ENCODE measurements at places on chromosomes 3 and 15.

GRCh38 chr15:50767332-50767861 is 1.9 kb upstream of the SPPL2A start:
- no peak for DNase-seq

DNA sequence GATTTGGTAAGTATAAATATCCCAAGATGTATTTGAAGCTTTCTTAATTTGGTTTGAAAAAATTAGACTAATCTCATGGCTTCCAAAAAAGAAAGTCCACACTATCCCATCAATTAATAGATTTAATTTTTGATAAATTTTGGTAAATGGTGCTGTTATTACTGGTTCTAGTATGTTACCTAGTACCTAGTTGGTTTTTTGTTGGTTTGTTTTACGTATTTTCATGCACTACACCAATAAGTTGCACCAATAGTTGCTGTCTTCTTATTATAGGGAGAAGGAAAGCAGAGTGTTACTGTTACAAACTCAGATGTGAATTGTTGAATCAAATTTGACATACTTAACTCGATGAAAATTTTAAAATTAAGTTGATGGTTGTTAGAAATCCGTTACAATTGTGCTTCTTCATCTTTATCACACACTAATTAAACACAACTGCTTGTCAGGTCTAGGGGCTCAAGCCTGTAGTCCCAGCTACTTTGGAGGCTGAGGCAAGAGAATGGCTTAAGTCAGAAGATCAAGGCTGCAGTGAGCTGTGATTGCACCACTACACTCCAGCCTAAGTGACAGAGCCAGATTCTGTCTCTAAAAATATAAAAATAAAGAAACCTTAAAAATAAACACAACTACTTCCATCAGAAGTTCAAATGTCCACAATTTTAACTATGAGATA is 23.1 kb upstream of the MBNL1 start:
- no peak for DNase-seq

GRCh38 chr15:94972314-94972713 is 741.0 kb downstream of the MCTP2 start:
- DNase-seq, result no peak

DNA sequence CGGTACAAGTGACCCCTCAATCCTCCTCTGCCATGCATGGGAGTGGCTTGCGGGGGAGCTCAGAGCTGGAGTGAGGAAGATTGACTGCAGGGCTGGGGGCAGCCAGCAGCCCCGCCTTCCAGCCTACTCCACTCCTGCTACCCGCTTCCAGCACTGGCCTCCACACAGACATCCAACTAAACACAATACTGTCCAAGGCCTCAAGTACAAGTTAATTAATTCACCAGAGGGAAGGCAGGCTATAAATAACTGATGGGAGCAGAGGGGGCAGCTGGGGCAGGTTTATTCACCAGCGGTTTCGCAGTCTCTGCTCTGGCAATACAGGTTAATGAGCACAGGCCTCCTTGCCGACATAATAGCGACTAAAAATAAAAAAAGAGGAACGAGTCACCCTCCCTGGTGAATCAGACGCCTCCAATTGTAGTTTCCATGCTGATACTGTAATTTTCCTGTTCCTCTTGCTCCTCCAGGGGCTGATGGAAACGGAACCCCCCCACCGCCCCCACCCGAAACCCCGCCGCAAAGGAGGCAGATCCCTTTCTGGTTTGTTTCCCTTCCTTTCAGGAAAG is 166.4 kb upstream of the TLE3 start:
- DNase-seq, result no peak

GRCh38 chr15:42286445-42287029 is 13.3 kb upstream of the TMEM87A start:
- DNase-seq, result no peak

- no peak for DNase-seq
Measured at GRCh38 chr15:31322504-31322903, 4.1 kb upstream of the KLF13 start.

DNA sequence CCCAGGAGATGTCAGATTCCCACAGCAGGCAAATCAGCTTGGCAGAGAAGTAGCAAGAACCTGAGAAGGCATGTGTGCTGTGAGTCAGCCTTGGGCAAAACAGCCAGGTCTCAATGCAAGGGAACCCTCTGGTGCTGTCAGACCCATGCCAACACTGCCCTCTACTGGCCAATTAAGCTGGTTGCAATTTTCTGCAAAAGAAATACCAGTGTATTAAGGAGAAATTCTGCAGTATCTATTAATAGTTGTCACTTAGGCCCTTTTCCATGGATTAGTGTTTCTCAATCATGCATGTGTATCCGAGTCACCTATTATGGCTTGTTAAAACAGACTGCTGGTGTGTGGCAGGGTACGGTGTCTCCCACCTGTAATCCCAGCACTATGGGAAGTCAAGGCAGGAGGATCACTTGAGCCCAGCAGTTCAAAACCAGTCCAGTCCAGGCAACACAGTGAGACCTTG is 26.2 kb downstream of the MAP4 start:
- DNase-seq, result peak; percentile 48

GRCh38 chr3:18153571-18154173 is 271.5 kb downstream of the SATB1 start:
- DNase-seq, result no peak

- DNase-seq, result no peak
Measured at GRCh38 chr3:14687360-14687759, 12.4 kb downstream of the C3orf20 start.

GRCh38 chr3:13115576-13115910 is 42.3 kb upstream of the IQSEC1 start:
- no peak for DNase-seq

DNA sequence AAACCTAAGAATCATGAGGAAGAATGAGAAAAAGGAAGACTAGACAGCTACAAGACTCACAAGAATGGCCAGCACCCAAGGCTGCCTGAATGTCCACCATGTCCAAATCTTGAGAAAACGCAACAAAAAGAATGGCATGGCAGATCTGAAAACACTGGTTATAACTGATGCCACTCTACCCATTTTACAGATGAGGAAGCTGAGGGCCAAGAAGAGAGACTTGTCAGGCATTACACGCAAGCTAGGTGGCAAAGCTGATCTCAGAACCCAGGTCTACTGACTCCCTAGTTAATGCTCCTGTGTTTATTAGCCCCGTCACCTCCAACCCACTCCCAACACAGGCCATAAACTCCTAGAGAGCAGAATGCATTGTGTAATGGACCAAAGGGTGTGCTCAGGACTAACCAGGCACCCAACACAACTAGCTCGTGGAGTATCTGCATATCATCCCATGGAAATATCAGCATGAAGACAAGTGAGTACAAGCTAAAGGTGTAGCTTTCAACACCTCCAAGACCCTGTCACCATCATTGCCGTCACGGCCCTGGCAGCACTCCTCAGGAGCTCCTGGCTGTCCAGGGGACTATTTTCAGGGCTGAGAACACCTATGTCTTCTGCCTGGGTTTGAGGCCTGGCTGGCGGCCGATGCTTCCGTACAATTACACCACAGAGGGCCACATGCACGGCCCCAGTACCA is 111.7 kb downstream of the XXYLT1 start:
- DNase-seq, result no peak

DNA sequence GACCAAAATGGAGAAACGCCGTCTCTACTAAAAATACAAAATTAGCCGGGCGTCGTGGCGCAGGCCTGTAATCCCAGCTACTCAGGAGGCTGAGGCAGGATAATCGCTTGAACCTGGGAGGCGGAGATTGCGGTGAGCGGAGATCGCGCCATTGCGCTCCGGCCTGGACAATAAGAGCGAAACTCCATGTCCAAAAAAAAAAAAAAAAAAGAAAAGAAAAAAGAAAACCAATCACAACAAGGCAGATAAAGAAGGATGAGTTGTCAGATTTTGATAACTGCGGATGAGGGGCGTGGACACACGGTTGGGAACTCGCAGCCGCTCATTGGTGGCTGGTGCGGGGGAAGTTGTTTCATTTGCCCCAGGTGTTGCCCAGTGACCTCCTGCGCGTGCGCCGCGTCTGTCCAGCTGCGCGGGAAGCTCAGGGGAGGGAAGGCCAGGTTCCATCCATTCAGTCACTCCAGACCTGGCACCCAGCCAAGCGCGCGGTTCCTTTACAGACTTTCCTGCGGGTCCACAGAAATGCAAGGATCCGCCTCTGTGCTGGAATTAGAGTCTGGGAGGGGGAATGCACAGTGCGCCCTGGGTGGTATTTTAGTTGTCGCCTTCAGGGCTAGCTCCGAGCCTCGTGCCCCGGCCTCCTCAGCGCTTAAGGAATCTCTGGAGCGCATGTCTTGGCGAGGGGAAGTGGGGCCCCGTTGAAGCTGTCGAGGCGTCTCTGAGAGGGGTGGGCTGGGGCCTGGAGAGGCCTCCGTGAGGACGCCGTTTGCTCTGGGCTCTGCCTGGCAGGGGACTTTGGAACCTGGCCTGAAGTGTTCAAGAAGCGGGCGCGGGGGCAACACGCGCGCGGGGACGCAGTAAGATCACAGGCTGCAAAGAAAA is 708 bp upstream of the GCHFR start:
- DNase-seq, result no peak

- DNase-seq, result no peak
Measured at GRCh38 chr3:193954752-193955151, 181.2 kb upstream of the HES1 start.

DNA sequence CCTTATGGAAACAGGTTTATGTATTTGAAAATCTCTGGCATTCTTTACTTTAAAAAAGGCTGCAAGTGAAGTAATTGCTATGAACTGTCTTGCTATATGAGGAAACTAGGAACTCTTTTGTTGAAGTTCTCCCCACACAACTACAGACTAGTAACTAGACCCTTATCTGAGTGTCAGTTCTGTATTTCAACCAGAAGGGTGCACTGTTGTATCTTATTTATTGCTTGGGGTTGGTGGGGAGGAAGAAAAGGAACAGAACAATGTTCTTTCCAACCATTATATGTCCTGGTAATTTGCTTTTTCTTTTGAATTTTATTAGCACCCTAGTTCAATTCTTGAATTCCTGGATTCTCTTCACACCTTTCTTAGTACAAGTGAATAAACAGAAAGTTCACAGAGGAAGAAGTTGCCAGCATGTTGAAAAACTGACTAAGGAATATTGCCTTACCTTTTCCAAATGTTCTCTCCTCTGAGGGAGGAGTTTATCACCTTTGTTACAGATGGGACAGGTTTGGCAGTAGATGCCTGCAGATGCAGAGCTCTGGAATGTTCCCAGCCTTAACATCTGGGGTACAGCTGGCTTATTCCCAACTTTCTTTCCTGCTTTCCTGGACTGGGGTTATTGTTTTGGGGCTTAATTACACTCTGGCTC is 162.4 kb upstream of the CFAP20DC start:
- no peak for DNase-seq

DNA sequence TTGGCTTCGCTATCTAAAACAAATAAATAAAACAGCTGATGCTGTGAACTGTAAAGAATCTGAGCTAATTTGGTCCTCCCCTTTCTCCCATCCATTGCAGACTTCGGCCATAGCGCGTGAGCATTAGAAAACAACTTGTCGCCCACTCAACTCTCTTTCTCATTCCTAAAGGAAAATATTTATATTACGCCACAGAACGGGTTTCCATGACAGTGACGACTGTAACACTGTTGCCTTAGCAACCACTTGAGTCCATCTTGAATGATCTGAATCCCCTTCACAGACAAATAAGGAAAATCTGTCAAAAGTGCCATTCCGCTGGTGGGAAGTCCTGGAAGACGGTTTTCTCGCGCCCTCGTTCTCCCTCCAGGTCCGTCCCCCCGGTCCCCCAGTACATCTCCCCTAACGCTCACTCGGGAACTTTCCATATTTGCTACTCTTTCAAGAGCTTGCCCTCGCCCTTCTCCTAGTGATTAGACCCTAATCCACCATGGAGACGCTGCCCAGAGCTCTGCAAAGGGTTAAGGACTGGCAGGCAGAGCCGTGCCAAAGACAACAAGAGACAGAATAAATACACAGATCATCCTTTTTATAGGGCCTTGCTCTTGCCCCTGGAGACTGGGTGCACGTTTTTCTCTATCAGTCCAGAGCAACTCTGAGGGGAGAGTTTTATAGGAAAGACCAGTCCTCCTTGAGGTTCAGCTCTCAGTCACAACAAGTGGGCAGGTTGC is 50.5 kb downstream of the CRYGS start:
- no peak for DNase-seq

GRCh38 chr15:79045041-79045440 is 45.5 kb downstream of the RASGRF1 start:
- DNase-seq, result no peak

GRCh38 chr3:128504533-128504915 is 11.5 kb upstream of the GATA2 start:
- no peak for DNase-seq

- no peak for DNase-seq
Measured at GRCh38 chr3:164890061-164890460, 188.2 kb downstream of the SI start.

- no peak for DNase-seq
Measured at GRCh38 chr3:8854656-8855055, 85.2 kb upstream of the OXTR start.

GRCh38 chr15:65286069-65286703 is 497 bp downstream of the PARP16 start:
- no peak for DNase-seq

DNA sequence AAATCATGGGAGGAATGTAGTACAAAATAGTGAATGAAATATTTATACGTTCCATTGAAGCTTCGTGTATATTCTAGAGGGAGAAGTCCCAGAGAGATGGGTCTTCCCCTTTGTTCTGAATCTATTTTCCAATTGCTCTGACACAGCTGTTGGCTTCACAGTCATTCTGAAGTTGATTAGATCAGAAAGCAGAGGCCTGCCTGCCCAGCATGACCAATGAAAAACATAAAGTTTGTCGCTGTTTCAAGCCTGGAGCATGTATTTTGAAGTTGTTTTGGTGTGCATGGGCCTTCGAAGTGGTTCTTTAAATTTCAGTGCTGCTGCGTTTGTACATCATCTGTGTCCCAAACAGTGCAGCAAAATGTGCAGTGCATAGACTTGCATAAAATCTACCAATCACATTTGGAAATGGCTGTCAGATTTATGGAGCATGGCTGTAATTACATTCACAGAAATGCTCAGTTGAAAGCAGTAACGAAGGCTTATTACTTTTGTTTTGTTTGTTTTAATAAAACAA is 31.0 kb upstream of the RBMS3 start:
- DNase-seq, result no peak

DNA sequence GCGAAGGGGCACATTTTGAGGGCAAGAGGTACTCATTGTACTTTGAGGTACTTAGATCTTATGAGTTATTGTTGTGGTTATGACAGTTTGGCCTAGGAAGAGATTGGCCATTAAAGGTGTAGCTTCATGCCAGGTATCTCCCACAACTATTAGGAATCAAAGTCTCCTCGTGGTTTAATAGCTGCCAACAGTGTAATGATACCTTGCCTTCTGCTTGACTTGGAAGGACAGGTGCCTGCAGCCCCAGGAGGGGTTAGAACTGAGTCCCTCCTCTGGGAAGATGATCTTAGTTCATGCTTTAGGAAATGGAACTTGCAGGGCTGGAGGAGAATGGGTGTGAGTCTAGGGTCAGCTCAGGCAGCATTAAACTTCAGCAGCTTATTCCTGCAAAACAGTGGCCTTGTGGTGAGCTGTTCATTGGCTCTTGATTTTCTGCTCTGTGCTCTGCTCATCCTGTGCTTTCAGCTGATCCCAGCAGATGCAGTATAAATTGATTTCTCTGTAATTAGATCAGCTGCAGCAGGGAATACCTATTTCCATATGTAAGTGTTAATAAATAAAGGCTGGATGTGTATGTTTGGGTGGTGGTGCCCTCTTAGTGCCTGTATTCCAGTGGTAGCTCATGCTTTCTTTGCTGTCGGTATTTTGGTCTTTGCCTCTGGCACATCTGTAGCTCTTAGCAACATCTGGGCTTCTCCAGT is 40.5 kb downstream of the ZNF609 start:
- DNase-seq, result no peak
